ENCODE measurements at places on chromosomes 5 and 9.

DNA sequence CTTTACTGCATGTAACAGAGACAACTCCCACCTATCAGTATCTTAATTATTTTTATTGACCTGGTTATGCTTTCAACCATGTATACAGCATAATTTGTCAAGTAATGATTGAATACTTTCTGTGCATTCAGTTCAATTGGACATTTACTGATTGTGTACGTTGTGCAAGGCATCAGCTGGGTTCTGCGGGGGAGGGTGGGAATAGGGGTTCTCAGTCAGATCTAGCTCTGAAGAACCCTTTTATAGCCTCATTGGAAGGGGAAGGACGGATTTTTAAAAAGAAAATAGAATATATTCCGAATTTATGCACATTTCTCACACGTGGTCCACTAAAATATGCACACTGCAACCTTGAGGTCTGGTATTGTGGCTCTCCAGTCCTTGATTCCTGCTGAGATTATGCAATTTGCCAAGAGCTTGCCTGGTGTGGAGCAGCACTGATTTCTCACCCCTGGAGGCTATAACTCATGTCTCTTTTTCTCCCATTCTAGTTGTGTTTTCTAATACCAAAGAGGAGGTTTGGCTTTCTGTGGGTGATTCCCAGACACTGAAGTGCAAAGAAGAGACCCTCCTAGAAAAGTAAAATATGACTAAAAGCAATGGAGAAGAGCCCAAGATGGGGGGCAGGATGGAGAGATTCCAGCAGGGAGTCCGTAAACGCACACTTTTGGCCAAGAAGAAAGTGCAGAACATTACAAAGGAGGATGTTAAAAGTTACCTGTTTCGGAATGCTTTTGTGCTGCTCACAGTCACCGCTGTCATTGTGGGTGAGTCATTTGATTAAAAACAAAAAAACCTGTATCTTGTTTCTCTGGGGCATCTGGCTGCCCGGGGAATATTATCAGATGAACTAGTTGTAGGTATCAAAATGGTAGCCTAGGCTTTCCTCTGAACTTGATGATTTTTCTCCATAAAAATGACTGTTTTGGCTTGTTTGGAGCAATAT, 1.7 kb downstream of the SLC1A3 start:
- no peak for DNase-seq

DNA sequence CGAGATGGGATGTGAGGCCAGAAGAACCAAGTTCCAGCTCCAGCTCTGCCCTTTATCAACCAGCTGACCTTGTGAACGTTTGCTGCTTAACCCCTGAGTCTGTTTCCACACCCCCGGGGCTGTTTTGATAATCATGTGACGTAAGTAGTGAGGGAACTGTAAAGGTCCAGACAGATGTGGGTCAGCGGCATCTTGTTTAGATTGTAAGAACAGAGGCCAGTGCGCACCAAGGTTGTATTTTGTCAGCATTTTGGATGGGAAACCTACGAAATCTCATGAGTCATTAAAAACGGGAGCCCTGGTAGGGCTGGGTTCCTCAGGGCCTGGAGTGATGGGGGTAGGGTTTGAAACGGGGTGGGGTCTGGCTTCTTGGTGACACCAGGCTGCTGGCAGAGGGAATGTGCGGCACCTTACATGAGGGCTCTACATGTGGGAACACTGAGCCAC, 13.8 kb upstream of the COL15A1 start:
- no peak for DNase-seq

GRCh38 chr9:96027251-96028131, 152.0 kb downstream of the ERCC6L2 start:
- no peak for DNase-seq

- DNase-seq, result peak; percentile 90
Observed at GRCh38 chr5:147750065-147750464, 32.5 kb downstream of the JAKMIP2 start.

GRCh38 chr9:114080773-114081440, 2.8 kb upstream of the AMBP start:
- no peak for DNase-seq

- no peak for DNase-seq
Observed at GRCh38 chr9:91805031-91805430, 145.0 kb downstream of the ROR2 start.

DNA sequence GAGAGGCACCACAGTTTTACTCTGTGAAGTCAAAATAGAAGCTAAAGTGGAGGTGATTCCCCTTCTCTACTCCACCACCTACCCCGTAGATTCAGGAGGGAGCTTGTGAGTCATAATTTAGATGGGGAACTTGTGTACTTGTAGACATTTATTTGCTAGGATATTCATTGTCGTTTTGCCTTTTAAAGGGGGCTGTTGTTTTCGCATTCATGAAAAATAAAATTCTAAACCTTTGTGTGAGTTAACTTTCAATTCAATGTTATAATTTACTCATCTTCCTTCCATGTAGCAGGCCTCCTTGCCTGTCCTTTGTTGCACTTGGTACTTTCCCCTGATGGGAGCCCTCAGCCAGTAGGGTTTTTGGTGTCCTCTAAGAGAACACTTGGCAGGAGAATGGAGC, 22.0 kb downstream of the SECISBP2 start:
- DNase-seq, result no peak

DNA sequence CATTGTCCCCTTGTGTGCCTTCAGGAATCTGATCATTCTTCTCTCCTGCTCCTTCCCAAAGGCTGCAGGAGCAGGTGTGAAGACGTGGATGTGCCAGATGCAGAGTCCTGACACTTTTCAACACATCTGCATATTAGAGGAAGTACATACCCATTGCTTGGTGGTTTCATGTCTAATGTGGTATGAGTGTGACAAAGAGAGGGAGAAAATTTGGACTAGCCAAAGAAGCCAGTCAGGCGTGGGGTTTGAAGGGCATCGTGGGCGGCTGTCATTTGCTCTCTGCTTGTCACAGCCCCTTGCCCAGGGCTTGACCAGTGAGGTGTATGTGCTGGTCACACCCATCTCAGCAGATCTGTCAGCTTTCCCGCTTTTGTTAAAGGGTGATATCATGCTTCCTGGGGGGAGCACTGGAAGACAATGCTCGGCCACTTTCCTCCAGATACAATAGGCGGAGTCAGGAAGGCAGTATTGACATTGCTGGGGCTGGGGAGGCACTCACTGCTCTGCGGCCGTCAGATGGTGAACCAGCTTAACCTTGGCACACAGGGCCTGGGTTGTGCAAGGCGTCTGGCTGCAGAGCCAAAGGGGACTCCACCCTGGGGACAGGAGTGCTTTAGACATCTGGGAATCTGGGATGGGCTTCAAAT, 8.6 kb downstream of the TEK start:
- DNase-seq, result no peak

DNA sequence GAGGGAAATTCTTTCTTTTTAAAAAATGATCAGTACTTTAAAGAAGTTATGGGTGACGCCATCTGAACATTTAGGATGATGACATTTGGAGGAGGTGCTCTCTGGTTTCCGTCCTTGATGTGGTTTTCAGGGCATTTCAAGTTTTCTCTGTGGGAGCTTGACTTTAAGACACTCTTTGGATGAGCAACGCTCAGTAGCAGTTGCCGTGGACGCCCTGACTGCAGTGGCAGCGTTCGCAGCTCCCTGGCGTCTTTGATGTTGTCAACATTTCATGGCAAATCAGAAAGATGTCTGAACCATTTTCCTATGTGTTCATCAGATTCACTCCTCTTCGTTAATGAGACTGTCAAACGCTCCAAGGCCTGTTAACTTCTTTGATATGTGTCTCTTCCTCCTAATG, 86.1 kb downstream of the ZNF354C start:
- DNase-seq, result no peak

- DNase-seq, result no peak
Observed at GRCh38 chr5:66646570-66646969, 50.4 kb downstream of the MAST4 start.

- DNase-seq, result no peak
Observed at GRCh38 chr9:19875291-19875920, 86.6 kb upstream of the SLC24A2 start.

DNA sequence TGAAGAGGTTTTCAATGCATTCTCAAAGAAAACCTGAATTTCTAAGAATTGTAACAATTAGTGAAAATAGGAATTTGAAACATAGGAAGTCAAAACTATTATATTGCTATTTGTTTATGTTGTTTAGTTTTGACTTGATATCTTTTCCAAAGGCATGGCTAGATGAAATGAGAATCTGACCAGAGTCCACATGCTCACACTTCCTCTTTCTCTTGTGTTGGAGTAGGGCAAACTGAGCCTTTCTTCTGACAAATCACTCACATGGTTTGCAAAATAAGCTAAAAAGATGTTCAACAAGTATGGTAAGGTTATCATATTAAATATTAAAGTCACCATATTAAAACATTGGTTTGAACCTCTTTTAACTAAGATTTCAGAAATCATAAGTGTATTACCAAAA, 512.6 kb downstream of the ISL1 start:
- DNase-seq, result no peak

GRCh38 chr5:11904265-11904906, at the start of gene CTNND2:
Gene CTNND2, minus strand, starts transcription at chr5:11904446. Its CDS starts 593 bp downstream, at chr5:11903853.
- DNase-seq, result peak; percentile 20

GRCh38 chr5:97888439-97888838, 705.4 kb upstream of the RIOK2 start:
- no peak for DNase-seq

- DNase-seq, result no peak
Observed at GRCh38 chr9:37540634-37541033, 35.5 kb downstream of the FBXO10 start.

- peak; percentile 23 for DNase-seq
Observed at GRCh38 chr5:157253547-157253946, 12.4 kb upstream of the CYFIP2 start.

GRCh38 chr9:82353631-82354278, 365.2 kb downstream of the SPATA31D1 start:
- no peak for DNase-seq

DNA sequence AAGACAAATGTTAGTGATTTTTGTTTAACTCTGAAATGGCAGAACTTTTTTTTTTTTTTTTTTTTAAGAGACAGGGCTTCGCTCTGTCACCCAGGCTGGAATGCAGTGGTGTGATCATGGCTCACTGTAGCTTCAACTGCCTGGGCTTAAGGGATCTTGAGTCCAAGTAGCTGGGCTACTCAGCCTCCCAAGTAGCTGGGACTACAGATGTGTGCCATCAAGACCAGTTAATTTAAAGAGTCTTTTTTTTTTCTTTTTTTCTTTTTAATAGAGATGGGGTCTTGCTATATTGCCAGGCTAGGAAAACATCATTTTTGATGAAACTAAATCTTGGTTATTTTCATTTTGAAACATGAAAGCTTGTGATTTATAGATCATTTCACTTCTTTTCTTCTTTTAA, 91.6 kb upstream of the PTCH1 start:
- DNase-seq, result no peak

GRCh38 chr9:124889006-124889405, 27.1 kb downstream of the ARPC5L start:
- DNase-seq, result no peak

GRCh38 chr9:73370053-73370452, 218.4 kb downstream of the ANXA1 start:
- peak; percentile 89 for DNase-seq

GRCh38 chr9:135857371-135857786, 50.0 kb downstream of the CAMSAP1 start:
- DNase-seq, result no peak

GRCh38 chr9:137136881-137137607, 1.9 kb upstream of the GRIN1 start:
- no peak for DNase-seq

DNA sequence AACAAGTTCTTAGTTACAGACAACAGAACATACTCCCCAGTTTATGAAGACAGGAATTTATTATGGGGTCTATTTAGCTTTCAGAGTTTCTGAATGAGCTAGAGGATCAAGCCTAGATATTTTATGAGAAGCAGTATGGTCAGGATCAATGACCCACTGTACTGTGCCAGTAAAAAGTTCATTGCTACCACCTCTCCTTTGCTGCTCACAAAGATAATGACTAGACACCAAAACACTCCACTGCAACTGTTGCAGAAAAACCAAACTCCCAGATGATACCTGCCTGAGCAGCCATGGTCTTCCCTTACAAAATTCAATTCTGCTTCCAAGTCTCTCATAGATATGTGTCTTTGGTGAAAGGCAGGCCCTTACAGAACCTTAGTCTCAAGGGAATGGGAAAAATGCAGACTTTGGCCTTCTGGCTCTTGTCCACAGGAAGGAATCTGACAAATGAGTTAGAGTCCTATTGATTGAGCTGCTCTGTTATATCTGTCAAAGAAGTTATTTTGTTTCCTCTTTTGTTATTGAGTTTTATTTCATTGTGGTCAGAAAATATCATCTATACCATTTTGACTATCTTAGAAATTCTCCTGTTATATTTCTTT, 74.7 kb upstream of the RASGRF2 start:
- no peak for DNase-seq

DNA sequence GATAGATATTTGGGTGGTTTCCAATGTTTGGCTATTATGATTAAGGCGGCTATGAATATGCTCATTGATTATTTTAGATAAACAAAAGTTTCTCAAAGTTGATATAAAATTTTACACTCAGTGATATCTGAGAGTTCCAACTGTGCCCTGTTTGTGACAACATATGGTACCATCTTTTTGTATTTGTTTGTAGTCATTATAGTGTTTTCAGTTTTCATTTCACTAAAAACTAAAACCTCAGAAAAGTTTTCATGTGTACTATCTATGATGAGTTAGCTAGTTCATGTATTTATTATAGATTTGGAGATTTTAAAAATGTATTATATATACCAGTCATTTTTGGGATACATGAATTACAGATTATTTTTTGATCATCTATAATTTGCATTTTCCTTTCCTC, 1111.4 kb downstream of the CDH18 start:
- no peak for DNase-seq

DNA sequence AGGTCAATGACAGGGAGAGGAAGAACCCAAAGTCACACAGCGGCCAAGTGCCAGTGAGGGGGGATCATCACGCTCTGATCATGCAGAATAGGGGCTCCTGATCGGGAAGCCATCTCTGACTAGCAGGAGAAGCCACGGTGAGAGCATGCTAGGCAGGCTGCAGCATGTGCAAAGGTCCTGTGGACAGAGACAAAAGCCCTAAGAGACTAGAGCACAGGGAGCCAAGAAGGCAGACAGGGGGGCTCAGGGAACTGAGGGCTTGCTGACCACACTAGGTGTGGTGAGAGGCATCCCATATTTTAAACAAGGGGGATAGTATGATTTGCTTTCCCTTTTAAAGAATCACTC, 195.1 kb downstream of the CDK5RAP2 start:
- no peak for DNase-seq

DNA sequence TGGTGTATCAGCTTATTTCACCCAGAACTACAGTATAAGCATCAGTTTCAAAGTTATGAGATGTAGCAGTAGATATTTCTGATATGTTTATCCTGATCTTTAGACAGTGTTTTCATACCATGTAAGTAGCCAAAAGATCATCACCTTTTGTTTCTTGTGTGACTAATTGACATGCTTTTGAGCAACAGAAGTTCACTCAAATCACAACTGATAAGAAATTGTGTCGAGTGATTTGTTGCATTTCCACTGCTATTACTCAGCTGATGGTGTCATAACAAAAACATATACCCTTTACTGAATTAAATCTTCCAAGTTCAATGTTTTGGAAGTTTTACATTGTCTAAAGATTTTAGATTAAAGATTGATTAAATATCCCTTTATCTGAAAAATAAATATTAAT, 324.5 kb downstream of the TUSC1 start:
- no peak for DNase-seq
